Left renal cortex interstitium (tissue), 4 donors: ENCODE measurements at places on chromosomes 7 and 10.

- DNase-seq = no peak
Observed at GRCh38 chr7:17696422-17696821, 243.9 kb downstream of the SNX13 start.

- DNase-seq = no peak
Observed at GRCh38 chr10:132172091-132173066, 14.4 kb upstream of the DPYSL4 start.

DNA sequence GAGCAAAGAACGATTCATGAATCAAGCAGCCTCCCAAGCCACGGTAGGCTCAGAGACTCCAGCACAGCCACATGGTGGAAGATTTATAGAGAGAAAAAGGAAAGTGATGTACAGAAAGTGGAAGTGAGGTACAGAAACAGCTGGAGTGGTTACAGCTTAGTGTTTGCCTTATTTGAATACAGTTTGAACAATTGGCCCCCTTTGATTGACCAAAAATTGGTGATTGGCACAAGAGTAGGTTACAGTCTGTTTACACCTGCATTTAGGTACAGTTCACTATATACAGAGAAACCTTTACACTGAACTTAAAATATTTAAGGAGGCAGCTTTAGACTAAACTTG lies 136.4 kb upstream of the ASAH2 start:
- DNase-seq = no peak

DNA sequence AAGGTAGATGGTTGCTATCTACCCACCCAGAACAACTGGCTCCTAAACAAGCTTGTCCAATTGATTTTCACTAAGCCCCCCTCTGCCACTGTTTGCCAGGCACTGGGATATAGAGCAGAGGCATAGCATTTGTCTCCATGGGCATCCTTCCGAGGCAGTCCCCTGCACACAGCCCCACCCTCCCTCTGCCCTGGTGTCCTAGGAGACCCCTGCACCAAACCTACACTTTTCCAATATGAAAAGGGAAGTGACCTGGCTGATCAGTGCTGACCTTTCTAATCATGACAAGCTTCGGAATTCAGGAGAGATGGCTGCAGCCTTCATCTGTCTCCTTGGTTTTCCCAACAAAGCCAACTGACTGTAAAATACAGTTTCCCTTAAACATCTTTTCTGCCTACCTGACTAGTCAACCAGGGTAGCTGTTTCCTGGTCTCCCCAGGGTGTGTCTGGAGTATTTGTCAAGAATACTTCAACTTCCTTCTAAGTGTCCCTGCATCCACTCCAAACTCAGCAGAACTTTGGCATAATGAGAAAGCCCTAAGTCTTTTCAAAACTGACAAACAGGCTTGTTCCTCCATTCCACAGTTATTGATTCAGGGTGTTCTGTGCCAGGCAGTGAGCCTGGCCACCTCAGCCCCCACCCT lies 7.6 kb upstream of the SLC18A3 start:
- DNase-seq = no peak

DNA sequence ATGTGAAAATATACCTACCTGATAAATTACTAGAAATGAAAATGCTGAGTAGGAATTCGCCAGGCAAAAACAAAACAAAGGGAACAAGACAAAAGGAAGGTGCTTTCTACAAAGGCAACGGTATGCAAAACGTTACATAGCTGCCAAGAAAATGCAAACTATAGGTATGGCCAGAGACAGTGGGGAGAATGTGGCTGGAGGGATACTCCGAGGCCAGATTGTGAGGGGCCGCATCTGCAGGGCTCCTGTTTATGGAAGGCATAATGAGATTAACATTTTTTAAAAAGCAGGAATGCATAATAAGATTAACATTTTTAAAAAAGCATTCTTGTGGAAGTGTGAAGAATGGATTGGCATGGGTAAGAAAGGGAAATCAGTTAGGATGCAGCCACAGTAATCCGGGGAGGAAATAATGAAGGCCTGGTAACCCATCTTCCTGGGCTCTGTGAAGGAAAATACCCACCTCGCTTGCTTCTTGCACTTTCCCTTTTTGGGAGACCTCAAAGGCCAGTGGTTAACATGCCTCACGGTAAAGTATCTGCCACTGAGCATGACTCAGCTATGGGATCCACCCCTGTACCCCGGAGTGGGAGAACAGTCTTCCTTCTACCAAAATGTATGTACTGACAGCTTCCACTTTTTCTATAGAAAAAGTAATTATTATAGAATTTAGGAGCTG lies 145.8 kb upstream of the LRRN3 start:
- DNase-seq = no peak

GRCh38 chr7:5406957-5407945 lies 16.4 kb downstream of the TNRC18 start:
- no peak for DNase-seq

- DNase-seq = no peak
Observed at GRCh38 chr7:37336259-37336658, 112.4 kb downstream of the ELMO1 start.

DNA sequence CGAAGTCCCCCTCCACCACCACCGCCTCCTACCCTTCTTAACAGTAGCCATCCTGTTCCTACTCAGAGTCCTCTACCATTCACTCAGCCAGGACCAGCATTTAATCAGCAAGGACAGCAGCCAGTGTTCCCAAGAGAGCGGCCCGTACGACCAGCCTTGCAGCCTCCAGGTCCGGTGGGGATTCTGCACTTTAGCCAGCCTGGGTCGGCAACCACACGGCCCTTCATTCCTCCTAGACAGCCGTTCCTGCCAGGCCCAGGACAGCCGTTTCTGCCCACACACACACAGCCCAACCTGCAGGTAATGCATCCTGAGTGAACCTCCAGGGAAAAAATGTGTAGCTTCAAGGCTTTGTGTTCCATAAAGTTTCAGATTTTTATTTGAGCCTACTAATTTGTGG lies 74.2 kb downstream of the SHH start:
- DNase-seq = no peak

DNA sequence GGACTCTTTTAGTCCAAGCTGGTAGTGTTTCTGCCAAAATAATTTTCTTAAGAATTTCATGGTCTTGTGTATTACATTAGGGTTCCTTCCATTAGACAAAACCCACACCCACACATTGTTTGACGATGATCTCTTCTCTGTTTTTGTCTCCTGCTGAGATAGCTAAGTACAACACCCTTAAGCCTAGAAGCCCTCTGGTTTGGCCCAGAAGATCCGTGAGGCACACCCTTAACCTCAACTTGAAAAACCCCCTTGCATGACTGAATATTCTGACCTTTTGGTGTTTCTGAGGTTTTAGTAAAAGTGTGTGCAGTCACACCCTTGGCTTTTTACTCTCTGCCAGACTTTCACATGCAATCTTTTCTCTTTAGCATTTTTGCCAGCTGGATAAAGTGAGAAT lies 29.3 kb upstream of the ERCC6 start:
- DNase-seq = no peak

DNA sequence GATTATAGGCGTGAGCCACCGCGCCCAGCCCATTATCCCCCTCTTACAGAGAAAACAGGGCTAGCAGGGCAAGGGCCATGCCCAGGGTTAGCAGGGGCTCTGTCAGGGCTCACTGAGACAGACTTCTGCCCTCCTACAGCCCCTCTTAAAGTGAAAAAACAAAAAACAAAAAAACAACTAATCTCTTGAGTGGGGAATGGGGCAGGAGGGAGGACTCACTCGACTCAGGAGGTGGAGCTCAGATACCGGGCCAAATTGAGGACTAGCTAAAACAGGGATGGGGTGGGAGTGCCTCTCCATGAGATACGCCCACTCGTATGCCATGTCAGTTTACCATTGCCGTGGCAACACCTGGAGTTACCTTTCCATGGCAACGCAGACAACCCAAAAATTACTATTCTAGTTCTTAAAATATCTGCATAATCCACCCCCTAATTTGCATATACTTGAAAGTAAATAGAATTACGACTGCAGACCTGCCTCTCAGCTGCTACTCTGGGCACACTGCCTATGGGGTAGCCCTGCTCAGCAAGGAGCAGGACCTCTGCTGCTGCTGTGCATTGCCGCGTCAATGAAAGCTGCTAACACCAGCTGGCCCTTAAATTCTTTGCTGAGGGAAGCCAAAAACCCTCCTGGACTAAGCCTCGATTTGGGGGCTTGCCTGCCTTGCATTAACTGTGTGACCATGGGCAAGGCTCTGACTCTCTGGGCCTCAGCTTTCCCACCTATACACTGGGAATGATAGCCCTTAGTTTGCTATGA lies 13.4 kb downstream of the SSC4D start:
- DNase-seq = no peak

DNA sequence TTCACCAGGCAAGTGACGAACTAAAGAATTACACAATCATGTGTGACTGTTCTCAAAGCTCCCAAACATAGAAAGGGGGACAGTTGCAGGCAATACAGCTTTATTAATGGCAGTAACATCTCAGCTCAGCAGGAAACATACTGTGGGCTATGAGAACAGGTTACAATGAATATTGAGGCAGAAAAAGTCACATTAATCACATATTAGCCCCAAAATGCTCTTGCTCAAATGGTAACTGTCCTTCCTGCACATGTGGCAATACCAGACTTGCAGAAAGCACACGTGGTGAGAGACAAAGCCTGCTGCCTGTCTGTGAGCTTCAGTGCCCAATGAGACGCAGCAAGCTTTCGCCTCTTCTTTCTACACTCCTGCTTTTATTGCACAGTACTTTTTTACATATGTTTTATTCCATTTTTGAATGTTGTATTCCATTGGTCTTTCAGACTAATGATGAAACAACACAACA lies 104.9 kb upstream of the ACBD5 start:
- no peak for DNase-seq

DNA sequence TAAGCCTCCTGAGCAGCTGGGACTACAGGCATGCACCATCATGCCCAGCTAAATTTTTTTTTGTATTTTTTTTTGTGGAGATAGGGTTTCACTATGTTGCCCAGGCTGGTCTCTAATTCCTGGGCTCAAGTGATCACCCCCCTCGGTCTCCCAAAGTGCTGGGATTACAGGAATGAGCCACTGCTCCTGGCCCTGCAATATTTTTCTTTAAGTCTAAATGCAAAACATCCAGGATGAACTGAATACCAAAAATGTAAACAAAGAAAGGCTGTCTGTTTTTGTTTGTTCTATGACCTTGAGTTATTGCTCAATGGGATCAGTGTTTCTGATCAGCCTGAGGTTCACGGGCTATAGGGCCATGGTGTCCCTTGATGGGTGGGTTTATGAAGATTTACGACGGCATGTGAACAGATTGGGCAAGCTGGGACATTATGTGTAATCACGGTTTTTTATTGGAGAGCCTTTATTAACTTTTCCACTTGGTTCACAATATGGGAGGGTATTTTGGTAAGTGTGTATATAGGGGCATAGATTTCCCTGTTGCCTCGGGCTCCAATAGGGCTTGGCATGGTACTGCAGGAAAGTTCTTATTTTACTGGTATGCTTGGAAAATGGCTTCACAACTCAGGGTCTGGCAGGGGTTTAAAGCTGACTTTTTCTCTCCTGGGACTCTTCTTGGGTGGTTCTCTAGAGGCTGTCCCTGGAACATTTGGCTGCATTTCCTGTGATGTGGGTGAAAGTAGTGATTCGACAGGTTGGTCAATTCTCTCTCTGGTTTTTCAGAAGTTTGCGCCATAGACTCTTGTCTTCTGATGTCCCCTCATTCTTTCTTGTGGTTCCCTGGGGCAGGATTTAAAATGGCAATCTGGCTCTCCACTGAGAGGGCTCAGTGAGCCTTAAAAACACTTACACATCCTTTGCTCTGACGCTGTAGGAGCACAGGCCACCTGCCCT lies 41.6 kb downstream of the MRPS33 start:
- no peak for DNase-seq

DNA sequence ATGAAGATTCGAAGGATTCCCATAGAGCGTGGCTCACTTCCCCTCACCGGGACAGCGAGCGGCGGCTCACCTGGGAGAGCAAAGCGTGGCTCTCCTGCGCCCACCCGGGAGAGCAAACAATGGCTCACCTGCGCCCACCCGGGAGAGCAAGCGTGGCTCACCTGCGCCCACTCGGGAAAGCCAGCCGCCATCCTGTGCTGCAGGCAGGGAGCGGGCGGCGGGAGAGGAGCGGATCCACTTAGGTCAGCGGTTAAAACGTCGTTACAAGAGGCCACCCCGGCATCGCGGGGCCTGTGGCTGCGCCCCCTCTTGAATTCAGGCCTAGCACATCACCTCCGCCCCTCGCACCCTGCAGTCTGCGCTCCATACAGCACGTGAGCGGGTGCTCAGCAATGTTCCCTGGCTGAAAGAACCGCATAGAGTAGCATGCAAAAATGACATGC lies 461 bp upstream of the FIGNL1 start:
- DNase-seq = no peak

DNA sequence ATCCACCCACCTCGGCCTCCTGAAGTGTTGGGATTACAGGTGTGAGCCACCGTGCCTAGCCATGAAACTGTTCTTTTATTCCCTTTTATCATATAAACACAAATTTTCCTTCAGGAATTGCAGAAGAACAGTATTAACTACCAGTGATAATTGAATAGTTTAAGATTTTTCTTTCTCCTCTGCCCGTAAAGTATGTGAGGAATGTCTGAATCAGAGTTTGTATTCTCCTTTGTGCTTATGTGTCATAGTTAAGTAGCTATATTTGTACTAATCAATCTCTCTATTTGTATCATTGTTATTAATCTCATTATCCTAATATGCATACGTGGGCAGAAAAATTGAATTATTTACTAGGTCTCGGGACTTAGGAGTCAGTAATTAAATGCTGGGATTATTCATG lies 83.6 kb downstream of the ZNF277 start:
- no peak for DNase-seq

- DNase-seq = no peak
Observed at GRCh38 chr7:32937344-32938174, 19.7 kb upstream of the FKBP9 start.

- no peak for DNase-seq
Observed at GRCh38 chr7:154987571-154987970, 15.4 kb downstream of the PAXIP1 start.

- DNase-seq = no peak
Observed at GRCh38 chr7:115274-115911, 77.0 kb upstream of the FAM20C start.

GRCh38 chr7:92835261-92835850 lies 1.0 kb downstream of the CDK6 start:
- peak; percentile 77 for DNase-seq

GRCh38 chr10:26855186-26855585 lies 5.6 kb downstream of the ABI1 start:
- DNase-seq = no peak

- DNase-seq = no peak
Observed at GRCh38 chr7:28539289-28539981, 127.1 kb downstream of the CREB5 start.

GRCh38 chr7:24970676-24971075 lies 9.3 kb downstream of the OSBPL3 start:
- DNase-seq = no peak

DNA sequence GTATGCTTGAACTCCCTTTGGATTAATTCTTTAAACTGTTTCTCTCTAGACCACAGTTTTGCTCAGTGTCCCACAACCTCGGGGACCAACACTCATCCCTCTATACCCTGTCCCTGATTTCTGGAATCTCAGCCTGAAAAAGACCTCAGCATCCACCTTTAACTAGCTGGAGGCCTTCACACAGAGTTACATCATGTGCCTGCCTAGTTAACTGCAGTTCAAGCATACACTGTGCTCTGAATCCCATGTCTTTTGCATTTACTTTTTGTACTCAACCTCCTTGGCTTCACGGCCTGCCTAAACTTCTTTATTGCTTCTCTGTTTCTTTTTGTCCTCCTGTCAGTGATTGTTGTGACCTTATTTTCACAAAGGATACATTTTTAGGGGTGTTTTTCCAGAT lies 66.7 kb downstream of the PRKG1 start:
- no peak for DNase-seq

GRCh38 chr10:15295537-15296325 lies 75.4 kb downstream of the FAM171A1 start:
- no peak for DNase-seq

GRCh38 chr7:140680886-140681285 lies 8.1 kb downstream of the ADCK2 start:
- no peak for DNase-seq

- no peak for DNase-seq
Observed at GRCh38 chr10:77516575-77516974, 121.0 kb downstream of the KCNMA1 start.
